Activated CD8-positive, alpha-beta memory T cell treated with anti-CD3 and anti-CD28 coated beads, Interleukin-2, amount 10 ng/mL, durations not matched to agents 7 days and 5 days (primary cell): ENCODE measurements at places on chromosomes 7 and 10. TPM values are rescaled to one million over a fixed set of nuclear protein-coding genes. Genes with fewer than 3 reads are reported as not detected.
A peak's percentile ranks its signal among the peaks of the same experiment; 100 is the strongest.

DNA sequence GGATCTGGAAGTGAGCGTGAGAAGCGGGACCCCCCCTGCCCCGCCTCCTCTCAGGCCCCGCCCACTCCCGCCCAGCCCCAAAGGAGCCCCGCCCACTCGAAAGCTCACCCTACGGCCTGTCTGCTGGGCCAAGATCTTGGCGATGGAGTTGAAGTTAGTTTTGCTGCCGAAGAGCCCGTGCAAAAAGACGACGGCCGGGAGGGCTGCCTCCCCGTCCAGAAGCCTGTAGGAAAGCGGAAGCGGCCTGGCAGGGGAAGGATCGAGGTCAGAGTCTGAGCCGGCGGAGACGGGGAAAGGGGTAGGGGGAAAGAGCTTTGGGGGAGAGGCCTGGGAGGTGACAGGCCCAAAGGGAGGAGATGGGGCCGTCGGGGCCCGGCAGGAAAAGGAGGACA, 386 bp downstream of the ABHD11 start:
- peak overlapping the region; percentile 95 for H3K27ac ChIP-seq
- peaks cover 21% of the 10 kb centered on the region for H3K4me1 ChIP-seq
- peaks cover 2% of the 10 kb centered on the region for H3K36me3 ChIP-seq

DNA sequence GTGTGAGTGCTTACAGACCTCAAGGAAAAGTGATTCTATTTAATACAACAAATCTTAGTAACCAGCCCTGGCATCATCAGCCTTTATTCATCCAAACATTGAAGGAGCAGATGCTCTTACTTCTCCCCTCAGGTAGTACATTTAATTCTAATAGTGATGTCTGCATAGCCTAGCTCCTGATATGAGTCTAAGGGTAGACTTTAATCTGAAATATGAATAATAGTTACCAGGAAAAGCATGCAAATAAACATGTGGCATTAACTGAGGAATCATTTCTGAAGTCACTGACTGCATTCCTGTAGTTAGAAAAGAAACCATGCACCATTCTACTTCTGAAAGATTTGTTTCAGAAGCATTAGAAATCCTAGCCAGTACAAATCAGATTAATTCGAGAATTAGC, 25.7 kb upstream of the LMBR1 start:
- H3K27me3 ChIP-seq, result peaks cover 22% of the 10 kb centered on the region
- peaks cover 50% of the 10 kb centered on the region for H3K4me1 ChIP-seq
- peaks cover 7% of the 10 kb centered on the region for H3K36me3 ChIP-seq

GRCh38 chr7:7516156-7516555, 19.5 kb downstream of the COL28A1 start:
- H3K27ac ChIP-seq, result no peak overlapping the region
- peaks cover 10% of the 10 kb centered on the region for H3K27me3 ChIP-seq
- no peak for DNase-seq
- H3K36me3 ChIP-seq, result no peaks in the 10 kb centered on the region
- no peak overlapping the region for H3K4me3 ChIP-seq

DNA sequence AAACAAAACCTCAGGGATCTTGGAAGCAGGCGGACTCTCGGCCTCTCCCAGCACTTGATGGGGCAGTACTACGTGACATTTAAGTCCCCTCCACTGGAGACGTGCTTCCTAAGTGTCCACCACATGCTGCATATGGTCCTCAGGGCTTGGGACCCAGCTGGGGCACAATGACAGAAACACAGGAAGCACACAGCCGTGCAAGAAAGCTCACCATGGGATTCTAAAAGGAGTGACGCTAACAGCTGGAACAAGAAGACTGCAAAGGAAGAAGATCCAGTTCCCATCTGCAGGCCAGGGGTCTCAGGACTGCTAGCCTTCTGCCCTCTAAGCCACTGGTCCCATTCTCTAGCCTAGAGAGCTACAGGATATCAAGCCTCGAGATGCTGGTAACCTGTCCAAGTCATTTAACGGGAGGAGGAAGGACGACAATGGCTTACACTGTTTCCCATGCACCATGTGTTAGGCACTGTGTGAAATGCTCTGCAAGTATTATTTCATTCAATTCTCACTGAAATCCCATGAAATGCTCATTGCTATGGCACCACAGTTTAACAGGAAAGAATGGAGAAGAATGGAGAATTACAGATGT, 61.1 kb downstream of the KCNMA1 start:
- H3K4me1 ChIP-seq, result no peaks in the 10 kb centered on the region
- H3K4me3 ChIP-seq, result no peak overlapping the region
- H3K27ac ChIP-seq, result no peak overlapping the region
- H3K36me3 ChIP-seq, result no peaks in the 10 kb centered on the region
- DNase-seq, result no peak

- no peak overlapping the region for H3K27ac ChIP-seq
- DNase-seq, result no peak
- H3K27me3 ChIP-seq, result no peaks in the 10 kb centered on the region
- H3K36me3 ChIP-seq, result peaks cover 14% of the 10 kb centered on the region
- H3K4me1 ChIP-seq, result peaks cover 9% of the 10 kb centered on the region
Measured at GRCh38 chr7:87511510-87511909, 36.0 kb upstream of the ABCB4 start.

DNA sequence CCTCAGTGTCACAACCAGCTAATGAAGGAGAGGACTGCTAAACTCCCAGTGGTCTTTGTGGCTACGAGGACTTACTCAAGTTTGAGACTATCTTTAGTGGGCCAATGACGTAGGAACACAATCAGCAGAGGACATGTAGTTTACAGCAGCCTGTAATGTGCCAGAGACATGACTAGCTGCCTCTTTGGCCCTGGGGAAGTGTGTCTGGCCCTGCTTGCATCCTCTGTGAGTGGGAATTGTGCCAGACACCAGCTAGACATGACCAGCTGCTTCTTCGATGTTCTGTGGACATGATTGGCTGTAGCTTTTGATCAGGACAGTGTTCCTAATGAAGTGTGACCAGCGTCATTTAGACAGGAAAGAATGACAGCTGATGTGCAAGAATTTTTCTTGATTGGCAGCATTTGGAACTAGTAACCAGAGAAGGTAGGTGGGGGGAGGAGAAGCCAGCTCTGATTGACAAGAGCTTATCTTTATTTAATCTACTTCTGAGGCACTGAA, 141.7 kb downstream of the AUTS2 start:
- no peak overlapping the region for H3K4me3 ChIP-seq
- H3K4me1 ChIP-seq, result peaks cover 19% of the 10 kb centered on the region
- H3K27me3 ChIP-seq, result peaks cover 11% of the 10 kb centered on the region
- DNase-seq, result no peak
- H3K27ac ChIP-seq, result no peak overlapping the region

DNA sequence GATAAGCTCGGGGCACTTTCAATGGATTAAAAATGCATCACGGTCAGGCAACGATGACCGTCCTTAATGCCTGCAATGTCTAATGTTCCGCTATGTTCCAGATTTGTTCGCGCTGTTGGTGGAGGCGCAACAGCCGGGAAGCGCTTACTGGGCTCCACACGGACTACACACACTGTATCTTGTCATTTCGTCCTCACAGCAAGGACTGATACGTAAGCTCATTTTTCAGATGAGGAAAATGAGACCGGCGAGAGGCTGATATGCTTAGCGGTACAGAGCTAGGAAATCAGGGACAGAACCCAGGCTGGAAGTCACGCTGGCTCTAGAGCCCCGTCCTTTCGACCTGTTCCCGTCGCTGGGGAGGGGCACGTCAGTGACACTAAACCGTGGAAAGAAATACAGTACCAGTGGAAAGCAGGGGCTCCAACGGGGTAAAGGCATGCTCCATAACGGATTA, 670 bp downstream of the TPK1 start:
- peak overlapping the region; percentile 93 for H3K4me3 ChIP-seq
- H3K4me1 ChIP-seq, result peaks cover 35% of the 10 kb centered on the region
- peak; percentile 65 for DNase-seq

- no peaks in the 10 kb centered on the region for H3K36me3 ChIP-seq
- DNase-seq, result no peak
- H3K27ac ChIP-seq, result no peak overlapping the region
- no peak overlapping the region for H3K4me3 ChIP-seq
- peaks cover 41% of the 10 kb centered on the region for H3K27me3 ChIP-seq
Measured at GRCh38 chr7:21548491-21548890, 5.7 kb downstream of the DNAH11 start.

DNA sequence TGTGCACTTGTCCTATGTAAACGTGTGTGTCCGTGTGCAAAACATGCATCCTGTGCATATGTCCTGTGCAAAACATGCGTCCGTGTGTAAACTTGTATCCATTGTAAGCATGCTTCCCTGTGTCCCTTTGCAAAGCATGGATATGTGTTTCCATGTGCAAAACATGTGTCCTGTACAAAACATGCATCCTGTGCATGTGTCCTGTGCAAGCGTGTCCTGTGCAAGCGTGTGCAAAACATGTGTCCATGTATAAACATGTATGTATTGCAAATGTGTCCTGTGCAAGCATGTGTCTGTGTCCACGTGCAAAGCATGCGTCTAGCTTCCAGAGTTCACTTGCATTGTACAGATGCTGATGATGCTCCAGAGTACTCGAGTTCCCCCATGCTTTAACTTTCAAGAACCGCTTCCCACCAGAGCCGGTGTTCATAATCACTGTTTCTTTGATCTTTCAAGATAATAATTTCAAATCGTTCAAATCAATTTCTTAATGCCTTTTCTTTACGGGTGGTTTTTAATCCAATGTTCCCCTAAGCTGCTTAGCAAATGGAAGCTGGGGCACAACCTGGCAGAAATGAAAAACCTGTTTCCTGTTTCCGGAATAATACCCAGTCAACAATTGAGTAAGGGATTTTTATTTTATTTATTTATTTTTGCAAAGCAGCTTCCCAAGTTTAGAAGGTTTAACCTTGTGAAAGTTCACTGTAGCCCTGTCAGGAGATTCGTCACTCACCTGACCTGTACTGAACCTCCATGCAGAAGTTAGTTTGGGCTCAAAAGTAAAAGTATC, 641 bp upstream of the ASB13 start:
- no peak for DNase-seq
- no peak overlapping the region for H3K27ac ChIP-seq
- H3K36me3 ChIP-seq, result peaks cover 2% of the 10 kb centered on the region

The GSTO2 gene
- 1.3 TPM for total RNA-seq

The CDHR1 gene
- 0.37 TPM for total RNA-seq

The ADAM8 gene
- 173 TPM for total RNA-seq

The HTR7 gene
- not detected for total RNA-seq

The EIF5AL1 gene
- total RNA-seq, result 1.1 TPM

The ACBD7 gene
- 1.5 TPM for total RNA-seq
